HT-29 (cell line): ENCODE measurements at places on chromosomes 7 and 10. TPM values are rescaled to one million over a fixed set of nuclear protein-coding genes. Genes with fewer than 3 reads are reported as not detected.

DNA sequence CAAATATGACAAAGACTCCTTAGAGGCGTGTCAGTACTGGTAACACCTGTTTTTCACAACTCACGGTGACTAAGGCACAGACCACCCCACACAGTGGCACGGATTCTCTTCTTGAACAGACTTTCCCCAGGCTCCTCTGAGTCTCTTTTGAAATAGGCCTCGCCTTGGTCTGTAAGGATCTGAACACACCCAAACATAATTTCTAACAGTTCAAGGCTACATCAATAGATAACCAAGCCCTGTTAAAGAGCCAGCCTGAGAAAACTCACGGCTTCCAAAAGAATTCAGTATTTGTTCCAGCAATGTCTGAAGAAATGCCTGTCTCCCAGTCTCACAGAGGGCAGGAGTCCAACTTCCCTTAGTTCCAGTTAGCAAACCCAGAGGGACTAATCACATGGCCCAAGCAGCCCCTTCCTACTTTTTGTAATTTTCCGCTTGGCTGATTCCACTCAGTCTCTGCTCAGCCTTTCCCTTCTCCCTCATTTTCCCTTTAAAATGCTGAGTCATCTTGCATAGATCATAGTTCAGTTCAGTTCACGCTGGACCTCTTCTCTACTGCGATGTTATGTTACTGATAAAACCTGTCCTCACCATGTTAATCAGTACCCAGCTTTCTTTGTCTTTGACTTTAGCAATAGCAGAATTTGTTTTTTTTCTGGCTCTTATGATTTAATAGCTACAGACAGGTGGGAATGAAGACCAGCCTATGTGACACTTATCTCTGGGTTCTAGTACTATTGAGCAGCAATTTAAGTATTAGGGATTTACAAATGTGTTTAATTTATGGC lies 22.6 kb upstream of the AKR1C3 start:
- DNase-seq, result peak; percentile 83

DNA sequence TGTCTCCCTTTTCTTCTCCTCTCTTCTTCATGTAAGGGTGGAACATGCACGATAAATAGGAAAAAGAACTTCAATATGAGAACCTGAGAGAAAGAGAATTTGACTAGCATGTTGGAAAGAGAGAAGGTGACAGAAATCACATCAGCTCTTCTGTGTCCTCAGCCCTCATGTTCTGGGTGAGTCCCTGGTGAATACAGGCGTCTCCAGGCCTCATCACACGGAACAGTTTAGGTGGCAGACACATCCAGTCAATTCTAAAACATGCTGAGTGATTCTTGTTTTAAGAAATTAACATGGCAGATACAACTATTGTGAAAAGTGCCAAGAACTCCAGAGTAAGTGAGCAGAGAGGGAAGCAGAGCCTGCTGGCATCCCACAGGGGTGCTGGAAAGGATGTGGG lies 96.1 kb downstream of the FAM107B start:
- no peak for DNase-seq

GRCh38 chr7:128703609-128704241 lies 31.6 kb downstream of the GARIN1A start:
- DNase-seq, result no peak

DNA sequence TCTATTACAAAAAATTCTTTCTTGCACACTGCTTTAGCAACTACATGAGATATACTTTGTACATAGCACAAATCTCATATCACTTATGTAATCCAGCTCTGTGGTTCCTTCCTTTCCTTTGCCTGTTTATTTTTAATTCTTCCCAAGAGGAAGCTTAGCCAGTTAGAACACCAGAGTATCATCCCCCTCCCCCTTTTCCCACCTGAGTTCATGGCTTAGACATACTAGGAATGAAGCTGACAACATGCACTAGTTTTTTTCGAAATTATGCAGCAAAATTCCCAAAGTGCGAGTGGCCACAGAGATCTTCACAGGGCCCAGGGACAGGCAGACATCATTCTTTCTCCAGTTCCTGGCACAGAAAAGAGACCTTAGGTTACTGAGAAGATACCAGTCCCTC lies 17.8 kb downstream of the CAV1 start:
- DNase-seq, result no peak

GRCh38 chr10:124307591-124307990 lies 111.1 kb downstream of the OAT start:
- no peak for DNase-seq

Gene OR2A5
- total RNA-seq, result not detected in 2 replicates

GRCh38 chr10:17655567-17656146 lies 11.7 kb downstream of the STAM start:
- peak; percentile 51 for DNase-seq

DNA sequence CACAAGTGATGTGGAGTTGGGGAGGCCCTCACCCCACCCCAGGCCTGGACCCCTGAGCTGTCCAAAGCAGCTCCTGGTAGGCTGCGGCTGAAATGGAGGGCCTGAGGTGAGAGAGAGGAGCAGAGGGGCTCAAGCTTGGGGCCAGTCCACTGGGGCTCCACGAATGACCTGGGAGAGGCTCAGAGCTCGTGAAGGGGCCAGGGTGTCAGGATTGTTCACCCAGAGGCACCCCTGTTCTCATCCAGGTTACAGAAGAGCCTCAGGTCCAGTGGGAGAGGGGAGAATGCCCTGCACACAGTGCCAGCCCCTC lies 102.2 kb upstream of the RET start:
- no peak for DNase-seq

Gene OR6V1
- not detected in 2 replicates for total RNA-seq

Gene NPSR1
- total RNA-seq, result 2.2 and 3.0 TPM in 2 replicates

Gene PALD1
- total RNA-seq, result 23.9 and 25.5 TPM in 2 replicates

DNA sequence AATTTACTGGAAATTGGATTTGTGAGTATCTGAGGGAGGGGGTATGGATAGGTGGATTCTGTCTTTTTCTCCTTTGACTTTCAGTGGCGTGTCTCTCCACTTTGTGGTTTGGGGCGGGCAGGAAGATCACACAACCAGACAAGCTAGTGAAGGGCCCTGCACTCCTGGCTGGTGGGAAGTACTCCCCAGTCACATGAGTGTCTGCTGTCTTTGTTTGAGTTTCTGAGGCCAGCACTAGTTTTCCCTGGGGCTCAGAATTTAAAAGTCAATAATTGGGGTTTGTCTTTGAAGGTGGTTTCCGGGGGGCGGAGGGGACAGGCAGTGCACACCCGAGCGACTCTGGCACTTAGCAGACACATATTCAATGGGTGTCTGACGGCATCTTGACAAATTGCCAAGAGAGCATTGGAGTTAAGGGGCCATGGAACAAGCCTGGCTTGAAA lies 120.1 kb downstream of the WDFY4 start:
- DNase-seq, result no peak

Gene SP8
- total RNA-seq, result not detected in 2 replicates
